Thymus (tissue), 14 donors: ENCODE measurements at places on chromosomes 1 and 21. TPM values are rescaled to one million over a fixed set of nuclear protein-coding genes. Genes with fewer than 3 reads are reported as not detected.
A peak's percentile ranks its signal among the peaks of the same experiment; 100 is the strongest.

GRCh38 chr1:211606332-211606913, 27.5 kb upstream of the SLC30A1 start:
- H3K36me3 ChIP-seq = no peaks in the 10 kb centered on the region
- H3K4me3 ChIP-seq = peak overlapping the region; percentile 1
- H3K27ac ChIP-seq = no peak overlapping the region
- no peaks in the 10 kb centered on the region for H3K27me3 ChIP-seq

Gene RASAL2
- 2.6 TPM for total RNA-seq

GRCh38 chr1:1677718-1678580, 14.6 kb downstream of the SLC35E2B start:
- peak overlapping the region; percentile 44 for H3K4me3 ChIP-seq
- H3K36me3 ChIP-seq = peaks cover 18% of the 10 kb centered on the region

DNA sequence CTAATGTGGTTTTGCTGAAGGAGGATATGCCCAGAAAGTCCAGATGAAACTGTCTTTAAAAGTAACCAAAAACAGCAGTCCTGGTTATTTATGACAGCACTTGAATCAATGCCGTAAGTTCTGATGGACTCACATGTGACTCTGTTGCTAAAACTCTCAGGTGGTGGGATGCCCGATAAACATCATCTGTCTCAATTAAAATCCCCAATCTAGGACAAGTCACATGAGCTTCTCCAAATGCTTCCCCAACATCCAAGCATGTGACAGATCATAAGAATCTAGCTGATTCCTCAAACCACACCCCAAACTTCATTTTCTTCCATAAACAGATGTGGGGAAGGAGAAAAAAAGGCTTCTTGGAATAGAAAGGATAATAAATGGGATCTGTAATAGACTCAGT, 786 bp upstream of the CTSK start:
- no peak overlapping the region for H3K27ac ChIP-seq
- H3K4me1 ChIP-seq = peaks cover 7% of the 10 kb centered on the region
- no peaks in the 10 kb centered on the region for H3K27me3 ChIP-seq
- no peak overlapping the region for H3K4me3 ChIP-seq

Gene NUDC
- total RNA-seq = 51.6 TPM

Gene KMO
- 0.94 TPM for total RNA-seq

- H3K27me3 ChIP-seq = no peaks in the 10 kb centered on the region
- no peak overlapping the region for H3K27ac ChIP-seq
- no peak for DNase-seq
- H3K4me1 ChIP-seq = peaks cover 3% of the 10 kb centered on the region
- no peak overlapping the region for H3K4me3 ChIP-seq
These were observed 376.4 kb downstream of the PLPP3 start for GRCh38 chr1:56202796-56203492.

GRCh38 chr1:246210756-246211155, 296.3 kb downstream of the SMYD3 start:
- no peak overlapping the region for H3K27ac ChIP-seq
- H3K4me1 ChIP-seq = no peaks in the 10 kb centered on the region
- H3K36me3 ChIP-seq = no peaks in the 10 kb centered on the region
- DNase-seq = no peak

DNA sequence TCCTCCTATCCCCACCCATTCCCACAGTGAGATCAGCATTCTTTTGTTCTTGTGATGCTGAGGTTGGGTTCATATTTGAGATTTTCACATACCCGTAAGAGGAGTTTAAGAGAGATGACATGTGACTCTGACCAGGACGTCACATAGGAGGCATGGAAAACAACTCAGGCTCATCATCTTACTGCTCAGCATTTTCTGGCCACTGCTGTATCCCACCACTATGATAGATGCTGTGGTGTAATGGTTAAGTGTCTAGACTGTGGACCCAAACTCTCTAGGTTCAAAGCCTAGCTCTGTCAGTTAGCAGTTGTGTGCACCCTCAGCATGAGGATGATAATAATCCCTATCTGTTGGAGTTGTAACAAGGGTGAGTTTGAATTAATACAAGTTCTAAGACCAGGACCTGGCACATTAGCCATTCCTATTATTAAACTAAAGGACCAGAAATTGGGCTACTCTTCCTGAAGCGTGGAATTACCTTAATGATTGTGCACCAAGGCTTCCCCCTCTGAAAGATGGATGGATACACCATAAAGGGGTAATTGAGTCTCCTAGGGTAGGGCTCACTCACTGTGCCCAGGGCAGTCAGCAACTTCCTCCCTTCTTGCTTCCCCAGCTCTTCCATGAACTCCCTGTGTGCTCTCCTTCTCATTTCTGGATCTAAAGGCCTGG, 40.9 kb downstream of the LGR6 start:
- no peak overlapping the region for H3K27ac ChIP-seq
- no peak overlapping the region for H3K4me3 ChIP-seq
- DNase-seq = no peak
- H3K36me3 ChIP-seq = no peaks in the 10 kb centered on the region
- no peaks in the 10 kb centered on the region for H3K4me1 ChIP-seq

DNA sequence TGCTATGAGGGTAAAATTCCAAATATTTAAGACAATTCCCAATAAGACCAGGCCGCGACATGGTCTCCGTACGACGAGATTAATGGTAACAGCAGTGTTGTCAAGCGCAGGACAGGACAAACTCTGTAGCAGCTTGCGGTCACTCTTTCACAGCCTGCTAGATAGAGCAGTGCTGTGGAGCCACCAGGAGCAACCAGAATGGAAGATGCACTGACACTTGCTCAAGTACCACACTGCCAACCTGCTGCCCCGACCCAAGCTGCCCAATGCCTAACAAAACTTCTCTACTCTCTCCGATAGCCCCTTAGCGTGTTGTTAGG, 636 bp downstream of the WARS2 start:
- peak overlapping the region; percentile 99 for H3K27ac ChIP-seq
- H3K36me3 ChIP-seq = no peaks in the 10 kb centered on the region
- H3K27me3 ChIP-seq = no peaks in the 10 kb centered on the region
- peak overlapping the region; percentile 80 for H3K4me3 ChIP-seq
- DNase-seq = no peak

Gene FAM163A
- total RNA-seq = 10.4 TPM
